ENCODE measurements at places on chromosomes 2 and 18.

DNA sequence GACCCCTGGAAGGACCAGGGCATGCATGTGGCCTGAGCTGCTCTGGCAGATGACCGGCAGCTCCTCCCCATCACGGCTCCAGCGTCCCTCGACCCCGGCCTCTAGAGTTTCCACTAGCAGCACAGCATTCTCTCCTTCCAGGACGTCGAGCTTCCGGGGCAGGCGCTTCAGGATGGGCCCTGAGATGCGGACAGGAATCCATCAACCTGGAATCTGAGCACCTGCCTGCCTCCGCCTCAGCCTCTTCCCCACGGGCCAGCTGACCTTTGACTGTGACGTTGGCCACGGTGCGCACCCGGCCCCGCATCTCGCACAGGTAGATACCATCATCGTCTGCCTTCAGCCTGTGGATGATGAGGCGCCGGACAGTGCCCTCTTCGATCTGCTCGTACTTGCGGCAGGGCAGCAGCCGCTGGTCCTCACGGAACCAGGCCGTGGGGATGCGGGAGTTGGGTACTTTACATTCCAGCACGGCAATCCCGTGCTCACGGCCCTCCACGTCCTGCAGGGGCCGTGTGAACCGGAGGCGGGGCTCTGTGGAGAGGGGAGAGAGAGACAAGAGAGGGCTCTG, 3.5 kb downstream of the OBSL1 start:
- no peak for DNase-seq

DNA sequence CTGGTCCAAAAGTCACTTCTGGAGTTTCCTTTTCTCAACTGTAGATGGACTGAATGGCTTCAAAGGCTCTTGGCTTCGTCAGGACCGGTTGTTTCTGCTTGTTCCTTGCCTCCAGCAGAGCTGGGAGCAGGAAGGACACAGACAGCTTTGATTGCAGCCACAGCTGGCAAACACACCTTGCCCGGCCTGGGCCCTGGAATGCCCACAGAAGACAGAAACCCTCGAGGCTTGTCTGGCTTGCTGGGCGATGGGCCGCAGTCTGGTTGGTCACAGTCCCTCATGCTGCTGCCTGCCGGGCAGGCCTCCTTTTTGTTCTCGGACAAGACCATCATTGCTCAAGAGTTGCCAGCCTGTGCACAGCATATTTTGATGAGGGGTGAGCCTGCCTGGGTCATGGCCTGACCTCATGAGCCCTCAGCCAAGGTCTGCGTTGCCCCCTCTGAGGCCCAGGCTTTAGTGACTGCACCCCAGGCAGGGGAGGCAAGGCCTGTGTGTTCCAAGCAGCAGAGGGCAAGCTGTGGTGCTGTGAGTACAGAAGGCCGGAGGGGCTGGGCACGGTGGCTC, 37.8 kb downstream of the ATP6V1C2 start:
- DNase-seq: no peak

GRCh38 chr2:137566387-137566786, 397.9 kb upstream of the HNMT start:
- DNase-seq: no peak

DNA sequence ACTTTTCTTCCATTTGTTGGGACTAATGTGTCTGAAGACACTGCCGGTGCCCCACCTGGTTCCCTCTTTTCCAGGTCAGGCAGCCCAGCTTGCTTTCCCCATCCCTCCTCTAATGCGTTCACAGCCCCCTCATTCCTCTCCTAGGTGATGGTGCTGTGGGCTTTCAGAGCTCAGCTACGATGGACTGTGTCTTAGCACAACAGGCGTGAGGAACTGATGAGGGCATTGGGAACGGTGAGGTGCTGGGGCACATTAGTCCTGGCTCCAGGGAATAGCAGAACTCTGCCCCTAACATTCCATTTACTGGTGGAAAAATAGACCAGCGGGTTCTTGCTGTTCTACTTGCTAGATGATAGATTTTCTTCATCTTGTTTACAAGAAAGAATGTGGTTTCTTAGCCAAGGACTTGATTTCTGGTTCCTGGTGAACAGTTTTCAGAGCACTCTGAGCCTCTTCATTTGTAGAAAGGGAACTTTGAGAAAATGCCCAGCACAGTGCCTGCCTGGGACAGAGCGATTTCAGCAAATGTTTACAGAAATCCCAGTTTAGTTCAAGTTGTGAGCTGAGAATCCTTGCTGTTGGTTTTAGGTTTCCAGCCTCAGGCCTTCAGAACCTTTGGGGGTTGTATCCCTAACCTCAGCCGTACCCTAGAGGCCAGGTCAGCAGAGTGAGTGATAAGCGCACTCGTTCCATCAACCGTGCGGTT, 42.5 kb downstream of the LDLRAD4 start:
- no peak for DNase-seq

DNA sequence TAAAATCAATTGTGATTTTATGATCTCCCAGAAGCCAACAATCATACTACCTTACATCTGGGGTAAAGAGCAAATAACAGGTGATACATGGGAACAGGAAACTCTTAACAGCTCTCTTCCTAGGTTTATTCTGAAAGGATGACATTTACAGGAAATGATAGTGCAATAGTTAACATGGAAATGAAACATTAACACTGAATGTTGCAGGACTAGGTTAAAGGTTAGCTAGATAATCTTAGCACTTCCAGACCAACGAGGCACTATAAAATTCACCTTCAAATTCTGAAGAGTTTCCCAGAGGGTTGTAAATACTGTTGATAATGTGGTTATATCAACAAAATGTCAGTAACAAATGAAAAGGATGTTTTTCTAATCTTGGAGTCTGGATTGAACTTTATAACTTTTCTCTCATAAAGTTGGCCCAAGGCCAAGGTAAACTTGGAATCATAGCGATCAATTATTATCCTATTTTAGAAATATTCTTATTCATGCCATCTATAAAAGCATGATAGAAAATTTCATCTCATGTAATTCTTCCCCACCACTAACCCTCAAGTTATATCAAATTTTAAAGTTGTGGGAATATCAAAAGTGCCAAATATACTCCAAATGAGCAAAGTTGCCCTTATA, 32.9 kb upstream of the GCG start:
- DNase-seq: no peak

GRCh38 chr2:3091696-3092095, 285.9 kb downstream of the EIPR1 start:
- no peak for DNase-seq

Data from EH (cell line).